ENCODE measurements at places on chromosomes 7 and 10.

- no peak for DNase-seq
Measured at GRCh38 chr7:148391591-148391990, 199.0 kb upstream of the C7orf33 start.

DNA sequence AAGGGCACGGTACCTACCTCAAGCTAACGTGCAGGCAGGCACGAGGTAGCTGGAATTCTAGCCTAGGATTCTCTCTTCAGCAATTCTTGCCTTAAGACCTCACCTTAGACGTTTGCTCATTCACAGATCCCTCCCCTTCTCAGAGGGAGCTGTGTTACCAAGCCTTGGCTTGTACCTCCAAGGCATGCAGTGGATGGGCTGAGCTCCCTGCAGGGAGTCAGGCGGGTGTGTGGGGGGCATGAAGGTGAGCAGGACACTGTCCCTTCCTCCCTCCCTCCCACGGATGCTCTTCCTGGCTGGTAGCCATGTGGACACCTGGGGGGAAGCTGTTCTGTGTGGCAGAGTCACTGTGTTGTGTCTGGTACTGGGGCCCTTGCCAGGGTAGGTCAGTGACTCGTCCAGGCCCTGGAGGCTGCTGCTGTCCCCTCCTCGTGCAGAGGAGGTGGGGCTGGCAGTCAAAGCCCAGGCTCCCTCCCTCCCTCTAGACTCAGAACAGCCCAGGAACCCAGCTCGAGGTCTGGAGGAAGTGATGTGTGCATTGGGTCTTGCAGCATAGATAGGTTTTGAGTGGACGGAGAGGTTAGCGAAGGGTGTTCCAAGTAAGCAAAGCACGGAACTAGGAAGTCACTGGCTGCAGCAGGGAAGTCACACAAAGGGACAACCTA lies 222.2 kb upstream of the SH2B2 start:
- peak; percentile 21 for DNase-seq

DNA sequence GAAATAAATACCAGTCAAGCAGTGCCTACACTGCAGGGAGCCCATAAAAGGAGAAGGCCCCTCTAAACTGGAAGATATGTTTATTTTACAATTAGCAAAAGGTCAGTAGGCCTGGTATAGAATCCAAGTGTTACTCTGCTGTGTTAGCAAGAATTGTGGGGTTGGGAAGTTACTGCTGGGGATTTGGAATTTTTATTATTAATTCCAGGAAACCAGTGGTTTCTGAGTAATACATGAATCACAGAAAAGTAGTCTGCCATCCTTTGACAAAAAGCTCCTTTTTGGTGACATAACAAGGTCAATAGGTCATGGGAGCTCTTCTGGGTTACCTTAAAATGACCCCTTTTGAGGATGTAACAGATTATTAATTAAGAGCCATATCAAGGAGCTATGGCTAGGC lies 67.4 kb downstream of the ZNF92 start:
- DNase-seq = no peak

GRCh38 chr7:102138676-102139075 lies 148.0 kb upstream of the SH2B2 start:
- DNase-seq = no peak

DNA sequence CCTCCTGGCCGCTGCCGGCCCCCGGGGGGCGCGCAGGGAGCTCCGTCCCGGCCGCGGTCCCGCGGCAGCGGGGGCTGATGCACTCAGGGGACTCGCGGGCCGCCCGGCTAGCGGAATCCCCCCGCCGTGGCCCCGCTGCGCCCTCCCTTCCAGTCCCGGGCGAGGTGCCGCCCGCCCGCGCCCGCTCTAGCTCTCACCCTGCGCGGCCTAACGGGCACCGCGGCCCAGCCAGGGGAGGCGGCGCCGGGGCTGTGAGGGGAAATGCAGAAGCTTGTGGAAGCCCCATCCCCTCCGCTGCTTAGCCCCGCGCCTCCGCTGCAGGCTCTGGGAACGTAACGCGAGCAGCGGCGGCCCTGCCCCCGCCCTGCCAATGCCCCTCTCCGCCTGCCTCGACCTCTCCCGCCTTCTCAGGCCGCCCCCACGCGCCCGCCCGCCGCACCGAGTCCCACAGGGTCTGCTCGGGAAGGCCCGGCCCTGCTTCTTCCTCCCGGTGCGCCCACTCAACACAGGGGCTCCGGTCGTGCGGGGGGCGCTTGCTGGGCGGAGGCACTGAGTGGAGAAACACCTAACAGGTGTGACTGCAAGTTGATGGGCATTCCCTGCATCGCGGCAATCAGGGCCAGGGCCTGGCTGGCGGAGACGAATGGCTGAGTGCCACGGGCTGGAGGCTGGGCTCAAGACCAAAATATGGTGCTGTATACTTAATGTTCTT lies 384 bp upstream of the TMEM229A start:
- no peak for DNase-seq

DNA sequence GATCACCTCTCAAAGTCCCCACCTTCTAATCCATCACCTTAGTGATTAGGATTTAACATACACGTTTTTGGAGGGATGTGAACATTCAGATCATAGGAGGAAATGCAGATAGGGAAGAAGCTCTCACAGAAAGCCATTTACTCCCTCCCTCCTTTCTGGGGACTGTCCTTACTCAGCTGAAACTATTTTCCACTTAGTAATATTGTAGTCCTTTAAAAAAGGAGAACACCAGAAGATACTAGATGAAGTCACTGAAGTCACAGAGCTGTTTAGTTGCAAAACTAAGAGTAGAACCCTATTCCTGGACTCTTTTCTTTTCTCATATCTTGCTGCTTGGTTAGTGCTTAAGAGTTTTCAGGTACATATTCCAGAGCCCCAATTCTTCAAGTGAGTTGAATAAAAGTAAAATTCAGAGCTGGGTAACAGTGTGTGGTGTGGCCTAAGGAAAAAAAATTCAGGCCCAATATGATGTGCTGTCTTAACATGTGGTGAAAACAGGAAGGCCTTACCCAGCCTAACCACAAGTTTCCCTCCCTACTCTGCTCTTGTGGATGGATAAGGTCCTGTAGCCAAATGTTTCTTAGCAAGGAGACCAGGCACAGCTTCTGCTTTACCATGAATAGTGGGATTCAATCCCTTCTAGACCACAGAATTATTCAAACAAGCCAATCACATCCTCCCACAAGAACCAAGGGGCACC lies 135.7 kb downstream of the INHBA start:
- DNase-seq = no peak

DNA sequence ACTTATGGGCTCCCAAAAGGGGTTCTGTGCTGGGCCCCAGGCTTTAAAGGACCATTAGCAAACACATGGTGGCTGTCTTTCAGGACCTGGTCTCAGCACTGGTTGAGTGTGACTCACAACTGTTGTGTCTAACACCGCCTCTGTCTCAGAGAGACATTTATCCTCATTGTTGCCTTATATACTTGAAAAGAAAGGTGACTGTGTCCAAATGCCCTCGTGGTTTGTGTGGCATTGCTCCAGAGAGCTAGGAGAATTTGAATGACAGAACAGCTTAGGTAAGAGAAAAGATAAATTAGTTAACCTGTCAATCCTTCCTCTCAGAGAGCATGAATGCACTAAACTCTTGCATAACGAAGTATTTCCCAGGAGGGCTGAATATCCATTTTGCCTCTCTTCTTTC lies 14.5 kb upstream of the FAM13C start:
- no peak for DNase-seq

DNA sequence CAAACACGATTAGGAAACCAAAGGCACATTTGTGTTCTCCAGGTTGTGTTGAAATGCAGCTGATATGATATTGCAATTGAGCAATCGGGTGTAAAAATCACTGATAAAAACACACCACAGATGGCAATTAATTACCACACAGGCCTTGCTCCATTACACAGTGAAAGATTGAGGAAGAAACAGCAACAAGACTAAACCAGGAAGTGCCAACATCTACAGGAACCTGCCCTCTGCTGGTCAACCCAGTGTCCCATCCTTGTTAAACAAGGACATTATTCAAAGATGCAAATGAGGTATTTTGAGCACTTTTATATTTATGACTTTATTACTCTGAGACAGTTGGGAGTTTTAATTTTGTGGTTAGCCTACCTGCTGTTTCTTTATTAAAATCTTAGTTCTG lies 765.6 kb upstream of the GHITM start:
- no peak for DNase-seq

GRCh38 chr7:48088559-48089045 lies 463 bp upstream of the UPP1 start:
- no peak for DNase-seq

GRCh38 chr7:134422008-134422407 lies 36.9 kb downstream of the AKR1B1 start:
- DNase-seq = no peak

- DNase-seq = no peak
Measured at GRCh38 chr7:113292105-113292504, 173.8 kb upstream of the SMIM30 start.

GRCh38 chr10:21712975-21713374 lies 178.9 kb downstream of the MLLT10 start:
- no peak for DNase-seq

- DNase-seq = no peak
Measured at GRCh38 chr7:1843271-1843861, 173.3 kb downstream of the ELFN1 start.

DNA sequence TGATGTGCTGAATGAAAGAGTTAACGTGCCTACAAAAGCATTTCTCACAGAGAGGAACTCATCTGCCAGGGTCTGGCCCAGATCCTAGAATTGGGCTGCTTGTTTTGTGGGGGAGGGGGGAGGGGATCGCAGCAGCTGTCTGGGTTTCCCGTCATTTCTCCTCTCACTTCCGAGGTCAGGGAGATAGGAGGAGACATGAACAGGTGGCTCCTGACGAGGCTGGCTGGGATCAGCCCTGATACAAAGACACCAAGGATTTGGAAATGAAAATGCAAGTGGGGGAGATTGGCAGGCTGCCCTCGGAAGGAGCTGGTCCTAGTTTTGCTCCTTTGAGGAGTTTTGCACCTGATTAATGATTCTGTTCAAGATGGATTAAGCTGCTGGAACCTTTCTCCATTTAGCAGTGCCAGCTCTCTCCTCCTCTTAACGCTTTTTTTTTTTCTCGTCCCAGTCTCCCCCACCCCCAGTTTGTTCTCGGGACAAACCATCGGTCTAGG lies 86.8 kb upstream of the KMT2C start:
- DNase-seq = no peak

- DNase-seq = no peak
Measured at GRCh38 chr10:7288060-7288690, 122.7 kb downstream of the SFMBT2 start.

DNA sequence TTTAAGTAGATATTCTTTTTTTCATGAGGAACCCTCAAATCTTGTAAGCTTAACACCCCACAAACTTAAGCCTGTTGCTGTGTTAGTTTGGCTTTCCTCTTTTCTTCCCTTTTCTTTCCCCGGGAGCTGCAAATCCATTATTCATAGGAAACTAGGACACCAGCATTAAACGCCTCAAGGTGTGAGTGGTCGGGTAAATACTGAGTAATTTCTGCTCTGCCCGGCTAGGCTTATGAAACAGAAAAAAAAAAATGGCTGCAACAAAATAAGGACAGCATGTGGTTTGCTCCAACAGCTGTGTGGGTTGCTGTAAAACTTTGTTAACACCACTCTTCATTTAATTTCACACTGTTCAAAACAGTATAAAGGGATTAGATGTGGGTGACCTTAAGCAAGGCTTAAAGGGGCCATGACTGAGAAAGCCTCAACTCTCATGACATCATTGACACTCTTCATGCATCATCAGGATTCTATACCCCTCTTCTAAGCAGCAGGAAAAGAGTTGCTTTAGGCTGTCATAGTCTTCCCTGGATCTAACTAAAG lies 104.1 kb downstream of the AOAH start:
- no peak for DNase-seq

DNA sequence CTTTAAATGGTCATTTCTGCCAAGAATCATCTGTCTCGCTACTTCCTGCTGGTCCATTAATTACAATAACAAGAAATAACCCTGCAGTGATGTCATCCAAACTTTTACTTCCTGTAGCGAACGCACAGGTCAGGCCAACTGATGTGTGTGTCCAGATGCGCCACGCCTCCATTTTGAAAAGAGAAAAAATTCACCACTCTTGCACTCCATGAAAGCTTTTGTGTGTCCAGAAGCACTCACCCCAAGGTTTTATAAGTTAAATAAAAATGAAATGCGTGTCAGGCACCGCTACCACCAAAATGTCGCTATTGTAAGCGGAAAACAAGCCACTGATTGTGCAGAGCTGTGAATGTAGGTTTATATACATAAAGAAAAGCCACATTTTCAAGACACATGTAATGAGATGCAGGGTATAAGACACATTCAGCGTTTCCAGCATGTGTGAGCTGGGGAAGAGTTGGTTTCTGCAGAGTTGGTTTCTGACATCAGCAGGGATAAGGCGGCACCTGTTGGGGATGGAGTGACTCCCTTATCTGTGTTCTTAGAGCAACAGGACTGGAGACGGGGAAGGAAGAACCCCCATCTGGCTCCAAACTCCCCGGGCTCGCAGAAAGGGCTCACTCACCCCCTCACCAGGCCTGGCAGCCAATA lies 83.3 kb downstream of the CTBP2 start:
- DNase-seq = no peak

- no peak for DNase-seq
Measured at GRCh38 chr7:1301054-1301881, 68.6 kb downstream of the UNCX start.

- DNase-seq = no peak
Measured at GRCh38 chr7:129469930-129470329, 32.4 kb upstream of the SMKR1 start.

- DNase-seq = no peak
Measured at GRCh38 chr7:46859963-46860475, 721.9 kb downstream of the TNS3 start.

DNA sequence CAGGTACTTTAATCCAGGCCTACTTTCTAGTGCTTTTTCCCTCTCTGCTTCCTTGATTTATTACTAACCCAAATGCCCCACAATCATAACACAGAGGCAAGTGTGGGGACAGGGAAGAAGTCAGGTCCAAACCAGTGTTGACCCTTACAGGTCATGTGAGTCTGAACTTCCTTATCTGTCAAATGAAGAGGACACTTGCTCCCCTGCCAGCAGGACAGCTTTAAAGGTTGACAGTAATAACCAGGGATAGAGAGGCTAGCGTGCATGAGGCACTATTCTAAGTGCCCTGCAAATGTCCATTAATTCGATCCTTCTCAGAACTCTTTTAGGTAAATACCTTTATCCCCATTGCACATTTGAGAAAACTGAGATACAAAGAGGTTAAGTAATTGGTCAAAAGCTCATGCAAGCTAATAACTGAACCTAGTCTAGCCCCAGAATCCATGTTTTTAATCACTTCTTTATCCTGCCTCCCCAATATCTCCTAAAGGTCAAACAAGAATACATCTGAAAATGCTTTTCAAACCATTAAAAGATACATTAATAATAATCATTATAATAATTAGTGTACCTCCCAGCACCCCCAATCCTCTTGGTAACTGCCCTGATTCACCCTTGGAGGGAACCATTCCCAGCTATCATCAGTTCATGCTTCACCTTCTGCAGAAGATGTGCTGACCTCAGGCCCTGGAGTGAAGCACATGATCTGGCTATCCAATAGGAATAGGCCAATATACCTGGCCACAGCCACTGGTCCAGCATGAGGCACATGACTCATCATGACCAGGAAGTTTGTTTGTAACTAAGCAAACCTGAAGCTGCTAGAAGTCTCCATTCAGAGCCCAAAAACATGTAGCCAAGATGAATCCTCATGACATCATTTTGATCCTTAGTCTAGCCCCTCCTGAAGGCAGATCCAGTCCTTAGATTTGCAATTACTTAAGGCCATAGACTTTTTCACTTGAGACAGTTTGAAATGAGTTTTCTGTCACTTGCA lies 40.7 kb downstream of the SGMS1 start:
- DNase-seq = no peak

All from CD4-positive, alpha-beta T cell treated with Interleukin-4 for 4 hours (primary cell).